ENCODE measurements at places on chromosomes 4 and X. TPM values are rescaled to one million over a fixed set of nuclear protein-coding genes. Genes with fewer than 3 reads are reported as not detected.

The S100G gene
- not detected for total RNA-seq

The P2RY4 gene
- not detected for total RNA-seq

The UGT2B10 gene
- total RNA-seq = not detected

The RHOXF2B gene
- not detected for total RNA-seq

The MGARP gene
- 0.32 TPM for total RNA-seq

The GPR119 gene
- total RNA-seq = not detected

The UGT2B11 gene
- not detected for total RNA-seq
